ENCODE measurements at places on chromosomes 6 and 20.

GRCh38 chr6:110524305-110524704 lies 47.9 kb upstream of the SLC22A16 start:
- DNase-seq = no peak

DNA sequence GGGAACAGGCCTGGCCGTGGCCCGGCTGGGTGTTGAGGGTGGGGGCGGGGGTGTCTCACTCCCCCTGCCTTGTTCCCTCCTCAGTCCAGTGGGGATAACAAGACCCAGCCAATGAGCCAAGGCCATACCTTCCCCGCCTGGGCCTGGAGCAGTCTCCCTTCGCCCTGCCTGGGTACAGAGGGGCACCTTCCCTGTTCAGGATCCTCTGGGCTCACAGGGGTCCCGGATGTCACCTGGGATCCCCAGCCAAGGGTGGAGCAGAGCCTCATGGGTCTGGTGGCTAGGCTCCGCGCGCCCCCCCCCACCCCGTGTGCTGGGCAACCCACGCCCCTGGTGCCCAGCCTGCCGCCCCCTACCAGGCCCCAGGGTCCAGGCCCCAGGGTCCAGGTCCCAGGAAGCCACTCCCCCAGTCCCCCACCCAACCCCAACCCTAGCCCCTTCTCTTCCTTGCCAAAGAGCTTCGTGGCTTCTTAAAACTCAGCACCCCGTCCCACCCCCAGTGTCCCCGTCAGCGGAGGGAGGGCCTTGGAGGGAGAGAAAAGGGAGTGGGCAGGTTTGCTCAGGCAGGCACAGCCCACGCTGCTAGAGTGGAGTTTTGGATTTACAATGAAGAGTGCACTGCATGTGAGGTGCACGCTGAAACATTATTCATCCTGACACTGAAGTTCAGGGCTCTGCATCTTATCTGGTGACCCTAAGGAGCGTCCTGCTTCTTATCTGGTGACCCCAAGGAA lies 11.8 kb downstream of the HRH3 start:
- no peak for DNase-seq

GRCh38 chr6:10582774-10583508 lies 61.8 kb downstream of the GCNT2 start:
- DNase-seq = no peak

GRCh38 chr6:43243664-43244321 lies 512 bp downstream of the TTBK1 start:
- DNase-seq = no peak

GRCh38 chr20:8535403-8536261 lies 403.6 kb downstream of the PLCB1 start:
- no peak for DNase-seq

DNA sequence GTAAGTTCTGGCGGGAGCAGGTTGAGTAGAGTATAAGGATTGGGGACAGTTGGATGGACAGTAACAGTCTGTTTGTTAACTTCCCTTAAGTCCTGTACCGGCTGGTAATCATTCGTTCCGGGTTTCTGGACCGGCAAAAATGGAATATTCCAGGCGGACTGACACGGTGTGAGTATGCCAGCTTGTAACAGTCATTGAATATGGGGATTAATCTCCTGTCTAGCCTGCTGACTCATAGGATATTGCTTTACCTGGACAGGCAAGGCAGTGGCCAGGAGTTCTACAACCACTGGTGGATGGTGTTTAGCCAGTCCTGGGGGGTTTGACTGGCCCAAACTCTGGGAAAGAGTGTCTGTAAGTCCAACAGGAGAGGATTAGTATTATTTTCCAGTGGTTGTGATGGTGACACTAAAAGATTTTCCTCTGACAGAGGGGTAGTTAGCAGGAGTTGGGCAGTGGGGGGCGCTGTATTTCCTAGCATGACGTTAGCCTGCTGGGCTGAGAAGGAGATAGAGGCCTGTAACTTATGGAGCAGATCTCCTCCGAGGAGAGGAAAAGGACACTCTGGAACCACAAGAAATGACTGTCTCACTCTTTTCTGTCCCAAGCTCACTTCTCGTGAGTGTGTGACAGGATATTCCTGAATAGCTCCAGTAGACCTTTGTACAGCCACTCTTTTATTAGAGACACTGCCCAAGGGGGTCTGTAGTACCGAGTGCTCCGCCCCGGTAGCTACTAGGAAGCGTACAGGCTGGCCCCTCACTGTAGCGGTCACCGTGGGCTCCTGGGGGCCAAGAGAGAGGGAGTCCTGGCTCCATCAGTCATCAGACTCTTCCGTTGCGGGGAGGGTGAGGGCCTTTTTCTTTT lies 152.2 kb downstream of the TRIM27 start:
- DNase-seq = no peak

DNA sequence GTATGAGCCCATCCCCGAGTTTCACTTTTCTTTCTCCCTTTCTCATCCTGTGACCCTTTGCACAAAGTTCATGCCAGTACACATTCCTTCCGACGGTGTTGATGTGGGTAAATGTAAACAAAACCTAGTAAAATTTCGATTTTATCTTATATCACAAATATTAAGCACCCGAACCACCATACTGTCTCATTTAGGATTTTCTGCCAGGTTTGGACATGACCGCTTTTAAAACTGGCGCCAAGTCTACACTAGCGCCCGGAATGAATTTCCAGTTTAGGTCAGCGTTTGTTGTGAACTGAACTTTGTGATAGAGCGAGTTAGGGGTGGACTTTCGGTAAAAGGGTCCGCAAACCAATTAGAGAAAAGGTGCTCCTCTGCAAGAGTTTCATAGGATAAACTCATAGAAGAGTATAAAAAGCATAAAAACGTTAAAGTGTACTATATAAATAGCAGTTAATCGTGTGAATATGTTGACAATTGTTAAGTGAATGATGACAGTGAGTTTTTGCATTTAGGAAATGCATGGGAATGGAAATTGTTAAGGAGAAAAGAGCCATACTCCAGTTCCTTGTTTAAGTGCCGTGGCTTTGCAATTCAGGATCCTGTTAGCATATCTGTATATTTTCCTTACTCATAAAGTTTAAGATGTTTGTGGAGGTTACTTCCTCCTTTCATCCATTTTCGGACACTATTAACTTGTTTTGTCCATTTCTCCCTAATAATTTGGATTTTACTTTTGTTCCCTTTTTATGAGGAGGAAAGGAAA lies 937 bp downstream of the AKAP7 start:
- DNase-seq = peak; percentile 24

DNA sequence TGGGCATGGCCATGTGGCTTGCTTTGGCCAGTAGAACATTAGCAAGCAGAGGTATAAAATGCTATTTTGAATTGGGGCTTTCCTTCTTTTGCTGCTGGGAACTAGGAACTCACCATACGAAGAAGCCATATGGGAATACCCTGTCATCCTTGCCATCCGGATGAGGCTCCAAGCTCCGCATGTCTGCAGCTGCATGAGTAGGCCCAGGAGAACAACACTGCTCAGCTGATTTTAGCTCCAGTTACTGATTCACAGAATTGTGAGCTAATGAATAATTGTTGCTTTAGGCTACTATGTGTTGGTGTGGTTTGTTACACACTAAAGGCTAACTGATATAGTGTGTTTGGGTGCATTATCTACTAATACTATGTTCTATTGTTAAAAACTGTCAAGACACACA lies 2.7 kb upstream of the PLCB4 start:
- no peak for DNase-seq

GRCh38 chr6:25619217-25619616 lies 32.8 kb upstream of the SCGN start:
- DNase-seq = no peak

- DNase-seq = no peak
Measured at GRCh38 chr20:13397300-13397724, 176.2 kb downstream of the ISM1 start.

GRCh38 chr6:32803416-32803815 lies 13.4 kb downstream of the HLA-DOB start:
- no peak for DNase-seq

- no peak for DNase-seq
Measured at GRCh38 chr20:37919389-37920040, 16.6 kb downstream of the VSTM2L start.

- no peak for DNase-seq
Measured at GRCh38 chr6:108832738-108833137, 15.5 kb upstream of the ARMC2 start.

DNA sequence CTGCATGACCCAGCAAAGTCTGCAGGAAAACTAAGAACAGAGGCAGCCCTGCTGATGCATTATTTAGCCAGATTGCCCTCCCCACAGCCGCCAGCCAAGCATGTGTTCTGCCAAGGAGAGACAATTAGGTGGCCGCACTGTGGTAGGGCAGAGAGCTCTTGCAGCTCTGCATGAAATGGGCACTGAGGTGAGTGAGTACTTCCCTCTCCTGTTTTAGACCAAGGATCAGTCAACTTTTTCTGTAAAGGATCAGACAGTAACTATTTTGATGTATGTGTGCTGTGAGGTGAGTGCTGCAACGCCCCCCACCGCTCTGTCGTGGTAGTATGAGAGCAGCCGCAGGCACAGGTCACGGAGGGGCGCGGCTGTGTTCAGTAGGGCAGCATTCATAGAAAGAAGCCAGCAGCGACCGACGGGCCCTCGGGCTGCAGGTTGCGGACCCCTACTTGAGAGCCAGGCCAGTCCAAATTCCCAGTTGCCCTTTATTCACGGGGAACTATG lies 23.8 kb upstream of the FAM50B start:
- no peak for DNase-seq

- no peak for DNase-seq
Measured at GRCh38 chr20:58026361-58026760, 202.1 kb downstream of the ANKRD60 start.

GRCh38 chr6:70586114-70586513 lies 19.4 kb downstream of the SDHAF4 start:
- no peak for DNase-seq

GRCh38 chr6:6006006-6006427 lies 708 bp downstream of the NRN1 start:
- DNase-seq = no peak

DNA sequence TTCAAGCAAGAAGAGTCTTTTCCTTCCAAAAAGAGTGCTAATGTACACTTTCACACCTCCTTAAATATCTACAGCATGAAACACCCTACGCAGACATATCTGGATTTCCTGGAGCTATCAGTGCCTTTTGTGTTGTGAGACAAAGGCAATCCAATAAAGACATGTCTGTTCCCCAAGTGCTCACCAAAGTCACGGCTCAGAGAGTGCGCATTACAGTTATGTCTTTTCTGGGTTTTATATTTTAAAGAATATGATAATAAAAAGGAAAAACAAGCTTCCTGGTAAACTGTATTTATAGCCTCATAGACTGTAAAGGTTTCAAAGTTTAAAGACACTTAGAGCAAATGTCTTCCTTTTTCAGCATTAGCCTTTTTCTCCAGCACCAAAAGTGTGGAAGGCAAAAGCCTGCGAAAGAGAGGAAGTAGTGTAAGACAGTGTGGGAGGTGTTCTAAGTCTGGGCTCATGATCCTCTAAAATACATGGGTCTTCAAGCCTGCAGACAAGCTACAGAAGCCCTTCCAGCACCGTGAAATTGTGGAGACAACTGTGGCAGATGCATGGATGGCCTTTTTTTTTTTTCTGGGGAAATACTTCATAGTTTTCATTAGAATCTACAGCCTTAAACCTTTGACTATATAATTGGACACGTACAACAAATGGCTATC lies 135.0 kb upstream of the SLC35B3 start:
- DNase-seq = no peak

- no peak for DNase-seq
Measured at GRCh38 chr20:47125508-47125757, 230.8 kb downstream of the EYA2 start.

DNA sequence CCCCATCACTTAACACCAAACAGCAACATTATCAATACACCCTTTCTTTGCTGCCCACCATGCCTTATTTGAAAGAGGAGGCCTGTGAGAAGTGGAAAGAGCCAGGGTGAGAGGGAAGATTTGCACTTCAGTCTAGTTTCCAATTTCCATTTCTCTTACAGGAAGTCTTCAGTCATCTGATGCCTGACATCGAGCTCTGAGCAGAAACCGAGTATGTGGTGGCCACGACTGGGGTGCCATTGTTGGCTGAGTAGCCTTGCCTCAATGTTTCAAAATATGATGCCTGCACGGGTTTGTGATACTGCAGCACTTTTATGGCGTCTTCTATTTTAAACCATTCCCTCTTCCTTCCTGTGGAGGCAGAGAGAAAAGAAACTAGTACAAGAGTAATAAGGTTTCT lies 39.8 kb upstream of the SMIM29 start:
- no peak for DNase-seq

GRCh38 chr20:62392077-62392418 lies 5.1 kb downstream of the RPS21 start:
- no peak for DNase-seq

DNA sequence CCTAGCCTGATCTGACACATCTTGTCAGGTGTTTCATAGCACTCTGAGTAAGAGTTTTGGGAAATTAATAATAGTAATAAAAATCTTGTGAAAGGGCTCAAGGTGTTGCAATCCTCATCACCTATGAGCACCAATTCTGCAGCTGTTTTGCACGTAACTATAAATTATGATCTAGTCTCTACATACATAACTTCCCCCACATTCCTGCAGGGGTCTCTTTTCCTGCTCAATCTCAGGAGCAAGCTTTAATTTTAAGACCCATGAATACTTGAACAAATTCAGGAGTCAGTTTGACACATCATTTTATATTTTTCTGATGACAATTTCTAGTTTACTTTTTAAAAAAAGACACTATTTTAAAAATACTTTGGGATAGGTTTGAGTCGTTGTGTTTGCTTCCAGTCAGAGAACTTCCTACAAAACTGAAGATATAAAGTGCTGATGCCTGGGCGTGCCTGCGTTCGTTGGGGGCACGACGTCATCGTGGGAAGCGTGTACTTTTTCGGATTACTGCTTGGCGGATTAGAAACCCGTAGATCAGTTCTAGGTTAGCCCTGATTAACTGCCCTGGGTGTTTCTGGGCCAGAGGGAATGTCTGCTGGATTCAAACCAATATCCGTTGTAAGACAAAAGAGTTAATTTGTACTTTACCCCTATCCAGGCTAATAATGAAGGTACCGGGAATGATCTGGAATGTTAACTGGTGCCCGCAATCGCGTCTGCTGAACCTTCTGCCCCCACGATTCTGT lies 1.0 kb upstream of the E2F3 start:
- no peak for DNase-seq

GRCh38 chr6:89736893-89737292 lies 82.7 kb downstream of the MDN1 start:
- no peak for DNase-seq

DNA sequence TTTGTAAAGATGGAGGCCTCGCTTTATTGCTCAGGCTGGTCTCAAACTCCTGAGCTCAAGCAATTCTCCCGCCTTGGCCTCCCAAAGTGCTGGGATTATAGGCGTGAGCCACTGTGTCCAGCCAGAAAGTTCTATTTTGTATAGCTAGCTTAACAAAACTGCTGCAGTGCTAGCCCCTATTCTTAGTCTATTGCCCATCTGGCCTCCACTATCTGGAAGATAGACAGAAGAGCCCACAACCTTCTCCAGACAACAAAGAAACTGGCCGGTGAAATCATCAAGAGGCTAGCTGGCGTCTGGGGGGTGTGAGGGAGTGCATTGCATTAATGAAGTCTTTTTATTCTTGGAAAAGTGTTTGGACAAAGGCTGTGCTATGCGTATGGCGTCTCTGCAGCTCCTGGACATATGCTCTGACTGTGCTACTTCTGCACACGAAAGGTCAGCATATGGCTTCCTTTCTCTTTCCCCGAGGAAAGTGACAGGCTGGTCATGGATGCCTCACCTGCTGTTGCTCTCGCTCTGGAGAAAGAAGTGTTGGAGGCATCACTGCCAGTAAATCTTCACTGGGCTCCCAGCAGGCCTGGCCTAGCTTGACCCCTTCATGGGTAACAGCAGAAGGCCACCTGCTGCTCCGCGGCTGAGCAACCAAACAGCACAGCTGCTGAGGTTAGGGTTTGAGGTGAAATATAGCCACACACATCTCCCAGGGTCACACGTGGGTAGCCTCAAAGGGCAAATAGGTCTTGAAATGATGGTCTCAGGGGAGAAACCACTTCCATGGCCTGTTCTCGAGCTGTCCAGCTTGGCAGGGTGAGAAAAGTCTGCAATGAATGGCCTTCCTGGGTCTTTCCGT lies 95.1 kb upstream of the IYD start:
- peak; percentile 35 for DNase-seq

Measured in smooth muscle cell of the brain vasculature (primary cell).